ENCODE measurements at places on chromosomes 16 and 17.
A peak's percentile ranks its signal among the peaks of the same experiment; 100 is the strongest.

- DNase-seq = no peak
Measured at GRCh38 chr17:50681263-50682200, 26.2 kb downstream of the ANKRD40 start.

DNA sequence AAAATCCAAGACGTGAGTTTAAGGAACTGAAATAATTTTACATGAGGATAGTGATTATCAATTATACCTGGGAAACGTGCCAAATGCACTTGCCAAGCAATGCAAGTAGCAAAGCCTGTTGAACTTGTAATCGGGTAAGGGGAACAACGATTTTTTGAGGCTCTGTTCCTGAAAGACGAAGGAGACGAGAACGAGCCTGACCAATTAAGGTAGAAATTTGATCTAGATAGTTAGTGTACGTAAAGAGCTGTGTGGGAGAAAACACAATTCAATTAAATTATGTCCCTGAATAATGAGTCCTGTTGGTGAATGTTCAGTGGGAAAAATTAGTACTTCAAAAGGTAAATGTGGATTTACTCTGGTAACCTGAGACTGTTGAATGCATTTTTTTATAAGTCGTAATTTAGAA is 17.7 kb upstream of the KCTD5 start:
- DNase-seq = no peak

GRCh38 chr17:21297597-21297996 is 13.1 kb downstream of the MAP2K3 start:
- DNase-seq = no peak

DNA sequence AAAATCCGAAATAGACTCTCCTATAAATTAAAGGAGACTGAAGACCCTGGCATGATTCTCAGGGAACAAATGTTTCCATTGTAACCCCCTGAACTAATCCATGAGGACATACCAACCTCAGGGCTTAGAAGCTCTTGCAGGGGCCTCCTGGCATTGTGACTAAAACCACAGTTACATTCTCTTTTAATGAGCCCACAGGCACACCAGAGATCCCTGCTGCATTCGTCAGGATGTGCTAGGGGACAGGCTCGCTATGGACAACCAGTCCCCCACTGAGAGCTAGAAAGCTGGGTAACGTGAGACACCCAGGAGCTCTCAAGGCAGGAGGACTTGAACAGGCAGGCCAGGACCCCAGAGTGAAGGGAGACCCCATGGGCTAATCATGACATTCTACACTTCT is 140.6 kb upstream of the TNRC6C start:
- no peak for DNase-seq

- no peak for DNase-seq
Measured at GRCh38 chr17:43384476-43384862, 14.3 kb upstream of the ARL4D start.

- no peak for DNase-seq
Measured at GRCh38 chr17:10224582-10225195, 26.3 kb upstream of the GAS7 start.

DNA sequence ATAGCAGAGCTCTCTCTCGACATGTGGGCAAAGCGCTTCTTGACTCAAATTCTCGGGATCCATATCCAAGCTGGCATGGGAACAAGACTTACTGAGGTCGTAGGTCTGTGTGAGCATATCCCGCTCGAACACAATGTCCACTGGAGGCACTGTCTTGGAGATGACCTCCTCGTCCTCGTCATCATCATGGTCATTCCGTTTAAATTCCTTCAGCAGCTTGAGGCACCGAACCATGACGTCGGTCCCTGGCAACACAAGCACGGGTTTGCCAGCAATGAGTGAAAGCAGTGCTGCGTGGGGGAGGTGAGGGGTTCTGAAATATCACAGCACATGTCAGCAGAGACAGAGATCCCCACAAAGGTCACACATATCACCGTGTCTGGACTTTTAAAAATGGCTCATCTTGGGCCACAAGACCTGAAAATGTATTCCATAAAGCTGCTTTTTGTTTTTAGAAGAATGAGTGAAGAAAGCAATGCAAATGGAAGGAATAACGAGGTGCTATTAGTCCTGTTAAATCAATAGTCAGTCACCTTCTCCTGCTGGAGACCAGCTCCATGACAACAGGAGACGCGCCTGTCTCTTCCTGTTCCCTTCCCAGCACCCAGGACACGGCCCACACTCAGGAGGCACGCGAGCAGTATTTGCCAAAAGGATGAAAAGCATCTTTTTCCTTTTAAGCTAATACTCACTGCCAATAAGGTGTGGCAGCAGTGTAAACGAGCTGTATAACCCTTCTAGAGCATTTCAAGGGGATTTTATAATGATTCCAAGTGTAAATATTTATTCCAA is 37.9 kb downstream of the GTF3C1 start:
- no peak for DNase-seq

GRCh38 chr17:30586818-30587595 is 109.8 kb downstream of the GOSR1 start:
- no peak for DNase-seq

DNA sequence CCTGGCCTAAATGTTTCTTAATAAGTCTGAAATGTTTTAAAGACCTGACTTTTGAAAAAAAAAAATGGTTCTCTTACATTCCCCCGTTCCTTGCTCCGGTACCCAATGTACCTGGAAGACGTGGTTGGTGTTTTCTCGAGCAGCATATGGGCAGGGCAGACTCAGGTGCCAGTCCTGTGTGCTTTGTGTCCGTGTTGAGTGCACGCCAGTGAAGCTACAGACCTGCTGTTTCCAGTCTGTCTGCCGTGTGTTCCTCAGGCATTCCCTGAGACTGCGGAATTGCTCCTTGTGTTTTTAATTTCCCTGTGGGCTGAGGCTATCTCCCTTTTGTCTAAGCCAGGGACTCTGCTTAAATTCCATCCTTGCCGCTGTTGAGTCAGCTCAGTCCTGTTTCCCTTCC is 11.7 kb upstream of the IL17C start:
- no peak for DNase-seq

GRCh38 chr16:4142268-4142667 is 26.0 kb upstream of the ADCY9 start:
- DNase-seq = no peak

DNA sequence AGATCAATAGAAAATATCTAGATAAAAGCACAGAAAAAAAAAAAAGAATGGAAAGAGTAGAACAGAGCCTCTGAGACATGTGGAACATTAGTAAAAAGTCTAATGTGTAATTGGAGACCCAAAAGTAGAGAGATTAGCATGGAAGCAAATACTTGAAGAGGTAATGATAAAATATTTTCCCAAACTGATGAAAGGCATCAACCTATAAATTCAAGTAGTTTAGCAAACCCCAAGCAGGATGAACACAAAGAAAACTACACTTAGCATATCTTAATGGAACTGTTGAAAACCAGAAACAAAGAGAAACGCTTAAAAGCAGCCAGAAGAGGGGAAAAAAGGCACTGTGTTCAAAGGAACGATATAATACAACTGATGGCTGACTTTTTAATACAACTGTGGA is 16.4 kb downstream of the NF1 start:
- no peak for DNase-seq

DNA sequence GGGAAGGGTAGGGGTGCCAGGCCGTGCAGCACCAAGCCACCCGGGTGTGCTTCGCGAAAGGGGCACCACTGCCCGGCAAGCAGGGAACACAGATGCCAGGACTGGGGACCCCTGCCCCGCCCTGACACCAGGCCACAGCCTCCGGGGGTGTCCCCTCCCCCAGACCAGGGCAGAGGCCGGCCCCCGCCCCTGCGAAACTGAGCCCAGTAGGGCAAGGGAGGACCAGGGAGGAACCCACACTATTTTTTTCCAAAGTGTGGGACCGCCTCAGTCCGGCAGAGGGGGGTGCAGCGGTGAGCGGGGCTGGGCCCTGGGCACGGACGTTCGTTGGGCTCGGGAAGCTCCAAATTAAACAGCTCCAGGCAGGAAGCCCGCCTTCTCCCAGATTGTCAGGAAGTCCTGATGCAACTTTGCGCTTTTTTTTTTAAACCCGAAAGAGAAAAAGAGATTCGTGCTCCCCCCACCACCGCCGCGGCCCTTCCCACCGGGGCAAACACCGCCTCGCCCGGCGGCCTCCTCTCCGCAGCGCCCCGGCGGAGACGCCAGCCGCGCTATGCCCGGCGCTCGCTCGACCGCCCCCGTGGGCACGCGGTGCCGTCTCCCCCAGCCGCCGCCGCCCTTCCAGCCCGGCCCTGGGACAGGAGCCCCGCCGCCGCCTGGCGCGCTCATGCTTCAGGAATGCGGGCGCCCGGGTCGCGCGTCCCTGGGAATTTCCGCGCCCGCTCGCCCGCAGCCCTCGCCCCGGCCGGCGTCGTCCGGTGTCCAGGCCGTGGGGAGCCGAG is 755 bp downstream of the PIEZO1 start:
- DNase-seq = no peak

DNA sequence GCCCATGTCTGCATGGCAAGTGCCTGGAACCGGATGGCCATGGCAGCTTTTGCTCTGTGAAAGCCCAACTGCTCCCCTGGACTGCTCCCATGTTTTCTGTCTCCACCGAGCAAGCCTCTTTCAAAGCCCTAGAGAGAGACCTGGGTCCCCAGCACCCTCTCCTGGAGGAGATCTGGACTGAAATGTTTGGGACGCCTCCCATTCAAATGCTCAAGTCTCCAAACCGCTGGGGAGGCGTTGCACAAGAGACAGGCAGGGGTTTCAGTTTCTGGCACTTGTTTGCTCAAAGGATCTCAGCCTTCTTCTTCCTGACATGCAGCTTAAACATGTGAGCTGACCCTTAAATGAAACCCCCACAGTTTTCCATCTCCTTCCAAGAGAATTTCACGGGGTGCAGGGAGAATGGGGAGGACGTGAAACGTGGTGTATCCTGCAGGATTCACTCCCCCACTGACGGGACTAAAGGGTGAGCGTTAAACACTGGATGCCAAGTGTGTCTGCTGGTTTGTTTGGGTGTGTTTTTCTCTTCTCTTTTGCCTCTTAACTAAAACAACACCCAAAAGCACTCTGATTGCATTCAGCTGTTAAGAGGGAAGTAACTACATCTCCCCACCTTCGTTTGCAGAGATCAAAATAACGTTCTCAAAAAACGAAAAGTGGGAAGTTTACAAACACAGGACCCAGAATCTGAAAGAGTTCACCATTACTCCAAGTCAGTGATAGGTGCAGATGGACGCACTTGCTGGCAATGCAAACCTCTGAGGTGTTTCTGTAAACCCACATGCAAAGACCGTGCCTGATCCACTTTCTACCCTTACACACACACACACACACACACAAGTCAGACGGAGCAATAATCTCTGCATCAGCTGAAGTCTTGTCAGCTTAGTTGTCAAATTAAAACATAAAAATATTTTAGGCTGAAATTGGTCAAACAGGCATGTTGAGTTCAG is 256.9 kb downstream of the C16orf95 start:
- DNase-seq = no peak

- no peak for DNase-seq
Measured at GRCh38 chr16:65845466-65846209, 520.9 kb upstream of the CDH5 start.

GRCh38 chr17:29874931-29875596 is 55.0 kb downstream of the SSH2 start:
- no peak for DNase-seq

DNA sequence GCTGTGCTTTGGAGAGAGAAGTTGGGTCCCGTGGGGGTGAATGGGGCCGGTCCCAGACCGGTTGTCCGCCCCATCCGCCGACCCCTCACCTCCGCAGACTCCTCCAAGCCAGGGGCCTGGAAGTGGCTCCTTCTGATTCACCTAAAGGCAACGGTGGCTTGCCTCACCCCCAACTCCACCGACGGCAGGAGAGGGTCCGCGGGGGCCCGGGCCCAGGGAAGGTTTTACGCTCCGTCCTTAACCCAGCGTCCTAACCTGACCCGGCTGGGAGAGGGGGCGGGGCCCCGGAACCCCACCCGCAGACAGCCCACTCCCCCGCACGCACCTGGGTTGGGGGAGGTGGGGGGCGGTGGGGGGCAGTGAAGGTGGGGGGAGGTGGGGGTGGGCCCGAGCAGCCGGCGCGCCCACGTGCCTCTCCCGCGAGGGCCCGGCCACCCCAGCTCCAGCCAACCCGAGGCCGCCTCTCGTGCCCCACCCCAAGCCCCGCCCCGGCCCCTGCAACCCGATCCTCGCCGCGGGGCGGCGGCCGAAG is 12.7 kb upstream of the CD300A start:
- DNase-seq = peak; percentile 50

- DNase-seq = no peak
Measured at GRCh38 chr17:876272-876671, 94.1 kb downstream of the MRM3 start.

DNA sequence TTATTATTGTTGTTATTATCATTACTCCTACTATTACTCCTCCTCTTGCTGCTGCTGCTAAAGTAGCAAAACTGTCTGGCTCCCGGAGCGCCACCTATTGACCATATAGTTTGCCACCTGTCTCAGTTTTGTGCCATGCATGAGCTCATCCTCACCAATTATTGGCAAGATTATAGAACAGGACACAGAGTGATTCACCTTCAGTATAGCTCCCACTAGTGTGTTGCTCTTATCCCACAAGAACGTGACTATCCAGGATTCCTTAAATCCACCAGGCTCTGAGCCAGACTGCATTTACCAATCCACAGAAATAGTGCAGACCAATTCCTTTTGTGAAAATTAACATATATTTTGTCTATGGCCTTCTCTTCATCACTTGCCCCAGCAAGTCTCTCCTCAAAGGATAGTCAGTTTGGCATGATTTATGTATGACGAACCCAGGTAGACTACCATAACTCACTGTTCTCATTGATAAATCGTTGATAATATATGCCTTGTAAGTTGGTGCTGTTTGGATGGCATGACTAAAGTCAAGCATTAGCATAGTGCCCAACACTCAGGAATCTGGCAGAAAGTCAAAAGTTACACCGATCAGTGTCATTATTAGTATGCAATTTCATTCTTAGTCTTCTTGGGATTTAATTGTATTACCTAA is 405.5 kb upstream of the HSBP1 start:
- no peak for DNase-seq

- DNase-seq = no peak
Measured at GRCh38 chr17:67111808-67112207, 67.5 kb downstream of the CACNG1 start.
